ENCODE measurements at places on chromosomes 3 and 15. TPM values are rescaled to one million over a fixed set of nuclear protein-coding genes. Genes with fewer than 3 reads are reported as not detected.

GRCh38 chr3:195337747-195338146, 66.8 kb upstream of the XXYLT1 start:
- H3K27ac ChIP-seq = no peak overlapping the region
- H3K4me1 ChIP-seq = no peaks in the 10 kb centered on the region
- no peak overlapping the region for H3K4me3 ChIP-seq
- no peak for DNase-seq
- H3K27me3 ChIP-seq = no peaks in the 10 kb centered on the region

GRCh38 chr15:40265355-40265754, 17.5 kb downstream of the ANKRD63 start:
- H3K27ac ChIP-seq = no peak overlapping the region
- H3K4me3 ChIP-seq = no peak overlapping the region
- DNase-seq = no peak
- no peaks in the 10 kb centered on the region for H3K36me3 ChIP-seq
- H3K4me1 ChIP-seq = no peaks in the 10 kb centered on the region

- H3K36me3 ChIP-seq = no peaks in the 10 kb centered on the region
- H3K4me1 ChIP-seq = peaks cover 17% of the 10 kb centered on the region
- no peak for DNase-seq
- peak overlapping the region; percentile 18 for H3K27ac ChIP-seq
- H3K27me3 ChIP-seq = no peaks in the 10 kb centered on the region
- no peak overlapping the region for H3K4me3 ChIP-seq
Measured at GRCh38 chr3:129688271-129688895, 81.9 kb upstream of the PLXND1 start.

- H3K27ac ChIP-seq = no peak overlapping the region
- no peak overlapping the region for H3K4me3 ChIP-seq
- H3K4me1 ChIP-seq = no peaks in the 10 kb centered on the region
Measured at GRCh38 chr15:44593042-44593736, 56.2 kb downstream of the EIF3J start.

DNA sequence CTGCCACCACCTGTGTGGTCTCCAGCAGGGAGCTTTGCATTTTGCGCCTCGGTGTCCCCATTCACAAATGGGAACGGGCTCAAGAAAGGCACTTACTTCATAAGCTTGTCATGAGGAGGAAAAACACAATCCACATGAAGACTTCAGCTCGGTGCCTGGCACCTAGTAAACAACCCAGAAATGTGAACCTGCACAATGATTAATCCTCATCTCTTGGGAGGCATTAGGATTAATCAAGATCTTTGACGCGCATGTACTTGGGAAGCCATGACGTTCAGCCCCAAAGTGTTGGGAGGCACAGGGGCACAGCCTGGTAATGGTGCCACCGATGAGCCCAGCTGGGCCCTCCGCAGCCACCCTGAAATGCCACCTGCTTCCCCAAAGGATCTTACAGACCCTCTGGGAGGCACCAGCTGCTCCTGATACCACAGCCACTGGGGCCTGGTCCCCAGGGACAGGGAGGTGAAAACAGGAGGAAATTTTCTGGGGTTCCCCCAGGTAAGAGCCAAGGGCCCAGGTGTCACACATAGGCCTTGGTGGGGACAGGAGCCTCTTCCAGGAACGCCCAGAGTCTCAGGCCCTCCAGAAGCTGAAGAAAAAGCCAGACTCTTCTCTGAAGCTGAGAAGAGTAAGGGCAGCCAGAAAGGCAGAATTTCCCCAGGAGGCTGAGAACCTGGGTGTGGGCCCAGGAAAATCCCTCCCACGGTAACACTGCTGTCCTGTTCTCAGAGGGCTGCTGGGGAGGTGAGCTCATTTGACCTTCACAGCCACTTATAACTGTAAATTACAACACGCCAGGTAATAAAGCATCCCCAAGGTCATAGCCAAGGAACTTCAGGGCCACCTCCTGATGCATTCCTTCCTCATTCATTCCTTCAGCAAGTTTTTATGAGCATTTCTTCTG, 507.5 kb downstream of the SHQ1 start:
- no peak for DNase-seq
- no peak overlapping the region for H3K27ac ChIP-seq
- no peaks in the 10 kb centered on the region for H3K27me3 ChIP-seq

GRCh38 chr15:61205346-61205921, 23.7 kb downstream of the RORA start:
- no peaks in the 10 kb centered on the region for H3K27me3 ChIP-seq
- no peak overlapping the region for H3K27ac ChIP-seq
- no peaks in the 10 kb centered on the region for H3K36me3 ChIP-seq

DNA sequence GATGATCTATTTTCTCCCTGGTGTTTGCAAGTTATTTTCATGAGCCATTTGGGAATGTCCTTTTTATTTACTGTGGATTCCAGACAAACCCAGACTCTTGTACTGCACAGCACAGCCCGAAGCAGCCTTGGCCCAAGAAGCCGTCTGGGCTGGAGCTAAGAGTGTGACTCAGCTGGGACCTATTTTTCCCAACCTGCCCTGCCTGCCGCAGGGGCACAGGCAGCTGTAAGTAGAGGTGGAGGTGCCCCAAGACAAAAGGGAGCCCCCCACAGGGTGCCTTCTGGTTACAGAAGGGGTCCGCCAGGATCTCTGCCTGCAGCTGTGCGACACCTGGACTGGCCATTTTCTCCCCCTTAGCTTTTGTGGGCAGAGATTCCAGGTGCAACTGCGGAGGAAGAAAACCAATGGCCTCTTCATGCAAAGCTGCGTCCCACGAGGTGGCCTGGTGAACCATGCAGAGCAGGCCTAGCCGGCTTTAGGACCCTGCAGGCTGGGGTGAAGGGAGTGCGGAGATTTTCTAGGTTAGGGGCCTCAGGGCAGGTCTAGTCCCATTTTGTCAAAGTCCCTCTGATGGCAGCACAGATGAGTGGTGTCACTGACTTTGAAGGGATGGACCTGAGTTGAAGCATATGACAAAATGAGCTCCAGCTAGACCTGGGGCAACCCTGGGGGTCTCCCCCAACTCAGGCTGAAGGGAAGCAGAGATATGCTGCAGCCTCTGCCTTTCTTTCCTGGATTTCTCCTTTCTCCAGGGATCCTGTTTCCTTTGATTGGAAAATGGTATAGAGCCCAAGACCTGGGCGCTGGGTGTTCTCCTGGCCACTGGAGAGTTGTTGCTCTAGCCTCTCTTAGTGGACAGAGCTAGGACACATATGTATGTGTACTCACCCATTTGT, 131.2 kb downstream of the KLF13 start:
- H3K27ac ChIP-seq = no peak overlapping the region
- no peaks in the 10 kb centered on the region for H3K36me3 ChIP-seq
- H3K4me1 ChIP-seq = no peaks in the 10 kb centered on the region
- H3K27me3 ChIP-seq = no peaks in the 10 kb centered on the region
- no peak overlapping the region for H3K4me3 ChIP-seq

DNA sequence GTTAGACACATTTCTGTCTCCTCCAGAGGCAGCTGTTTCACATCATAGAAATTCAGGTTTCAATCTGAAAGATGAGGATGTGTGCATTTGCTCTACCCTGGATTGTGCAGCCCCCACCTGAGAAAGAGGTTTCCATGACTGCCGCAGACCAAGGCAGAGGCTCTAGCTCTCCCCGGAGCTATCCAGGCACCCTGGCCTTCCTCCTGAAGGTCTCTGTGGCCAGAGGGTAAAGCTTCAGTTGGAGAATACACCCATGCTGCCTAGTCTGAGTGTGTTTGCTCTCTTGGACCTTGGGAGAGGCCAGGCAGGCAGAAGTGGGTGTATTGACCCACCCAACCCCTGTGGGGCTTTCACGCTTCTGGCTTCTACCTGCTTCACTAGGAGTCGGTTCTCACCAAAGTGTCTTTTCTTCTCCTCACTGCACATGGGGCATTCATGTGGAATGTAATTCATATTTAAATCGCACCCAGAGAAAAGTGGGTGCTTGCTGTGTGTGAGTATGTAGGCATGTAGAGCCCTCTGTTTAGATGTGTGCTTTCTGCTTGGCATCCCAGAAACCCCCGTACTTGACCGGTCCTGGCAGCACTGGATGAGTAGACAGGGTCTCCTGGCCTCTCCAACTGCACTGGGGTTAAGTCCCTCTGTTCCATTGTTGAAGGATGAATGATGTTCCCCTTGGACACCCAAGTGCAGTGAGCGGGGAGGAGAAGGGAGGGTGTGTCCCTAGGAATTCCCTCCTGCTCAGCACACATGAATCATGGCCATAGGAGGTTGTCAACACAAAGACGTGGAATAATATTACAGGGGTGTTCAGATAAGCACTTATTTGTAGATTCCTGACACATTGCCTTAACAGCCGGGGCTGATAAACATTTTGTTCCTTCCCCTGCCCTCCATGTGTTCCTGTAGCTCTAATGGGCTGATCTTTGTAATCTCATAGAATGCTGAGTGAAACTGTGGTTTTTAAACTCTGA, 20.3 kb upstream of the RAB6B start:
- no peak overlapping the region for H3K4me3 ChIP-seq
- no peak overlapping the region for H3K27ac ChIP-seq
- H3K27me3 ChIP-seq = peaks cover 13% of the 10 kb centered on the region
- no peak for DNase-seq

DNA sequence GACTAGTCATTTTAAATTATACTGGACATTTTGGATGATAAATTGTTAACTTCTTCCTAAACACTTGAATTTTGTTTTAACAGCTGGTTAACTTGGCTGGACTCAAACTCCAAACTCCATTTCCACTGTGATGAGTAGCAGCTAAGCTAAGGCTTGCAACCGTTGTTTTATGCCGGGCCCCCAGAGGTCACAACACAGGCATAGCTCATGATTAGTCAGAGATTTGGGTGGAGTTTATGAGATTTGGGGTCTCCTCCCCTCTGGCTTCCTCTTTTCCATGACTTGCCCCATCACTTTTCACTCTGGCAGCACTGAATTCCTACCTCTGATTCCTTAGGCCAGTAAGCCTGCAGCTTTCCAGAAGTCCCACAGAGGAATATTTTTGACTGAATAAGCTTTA, 12.8 kb downstream of the THAP10 start:
- H3K4me1 ChIP-seq = no peaks in the 10 kb centered on the region
- H3K4me3 ChIP-seq = no peak overlapping the region
- no peaks in the 10 kb centered on the region for H3K27me3 ChIP-seq
- no peaks in the 10 kb centered on the region for H3K36me3 ChIP-seq
- no peak for DNase-seq

DNA sequence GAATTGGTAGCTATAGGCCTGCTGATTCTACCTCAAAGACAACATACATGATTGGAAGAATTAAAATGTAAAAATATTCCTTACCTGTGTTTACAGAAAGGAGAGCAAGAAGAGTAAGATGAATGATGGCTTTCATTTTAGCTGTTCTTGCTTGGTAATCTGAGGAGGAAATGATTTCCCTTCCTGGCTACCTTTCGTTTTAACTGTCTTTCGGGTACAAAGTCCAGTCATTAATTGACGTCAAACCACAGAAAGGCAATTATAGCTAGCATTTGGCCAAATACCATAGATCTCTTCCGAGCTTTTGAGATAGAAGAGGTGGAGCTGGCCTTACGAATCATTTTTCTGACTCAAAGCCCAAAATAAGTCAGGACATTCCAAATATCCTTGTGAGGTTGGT, at the start of gene MUC13:
MUC13 (minus strand) TSS at position 175 of the 400 bp plus-strand sequence; CDS start at position 136, 39 bp downstream.
- no peak within 1 kb of the TSS for H3K27ac ChIP-seq
- no peaks in the 10 kb centered on the region for H3K27me3 ChIP-seq
- no peaks in the 10 kb centered on the region for H3K4me1 ChIP-seq
- H3K36me3 ChIP-seq = no peaks in the 10 kb centered on the region
- no peak for DNase-seq
- no peak within 1 kb of the TSS for H3K4me3 ChIP-seq

GRCh38 chr15:54567408-54568035, 589.3 kb downstream of the UNC13C start:
- no peak overlapping the region for H3K4me3 ChIP-seq
- DNase-seq = no peak

Gene CSPG4
- total RNA-seq = 12.6 TPM

Gene NR2E3
- 0.26 TPM for total RNA-seq

Gene ZNF501
- 4.5 TPM for total RNA-seq

Gene SCN5A
- total RNA-seq = 0.58 TPM

Gene ZNF660
- 5.9 TPM for total RNA-seq

Gene ANKUB1
- total RNA-seq = not detected

Gene SOX14
- not detected for total RNA-seq
